ENCODE measurements at places on chromosomes 12 and 14.

- DNase-seq: no peak
Observed at GRCh38 chr14:102586420-102587104, 5.9 kb upstream of the RCOR1 start.

DNA sequence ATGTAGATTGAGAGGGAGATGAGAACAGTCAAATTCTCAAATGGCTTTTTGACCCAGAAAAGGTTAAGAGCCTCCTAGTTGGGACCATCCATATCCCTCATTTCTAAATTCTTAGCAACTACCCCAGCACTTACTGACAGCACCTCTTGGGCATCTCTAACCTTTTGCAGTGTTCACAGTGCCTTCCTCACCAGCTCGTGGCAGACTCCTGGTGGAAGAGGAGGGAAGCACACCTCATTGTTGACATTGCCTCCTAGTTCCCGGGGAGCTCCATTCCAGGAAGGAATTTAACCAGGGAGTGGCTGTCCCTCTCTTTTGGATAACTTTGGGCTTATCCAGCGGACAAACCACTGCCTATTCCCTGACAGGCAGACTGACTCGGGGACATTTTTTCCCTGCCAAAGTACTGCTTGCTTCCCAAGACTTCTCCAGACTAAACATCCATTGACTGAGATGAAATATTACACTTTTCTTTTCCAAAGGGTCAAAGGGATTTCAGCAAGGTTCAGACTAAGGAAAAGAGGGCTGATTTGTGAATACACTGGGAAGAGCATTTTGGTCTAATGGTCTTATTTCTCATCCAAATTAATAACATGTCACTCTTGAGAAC is 9.0 kb upstream of the OR6J1 start:
- DNase-seq: peak; percentile 48

GRCh38 chr14:34680806-34681479 is 33.5 kb downstream of the CFL2 start:
- DNase-seq: no peak

DNA sequence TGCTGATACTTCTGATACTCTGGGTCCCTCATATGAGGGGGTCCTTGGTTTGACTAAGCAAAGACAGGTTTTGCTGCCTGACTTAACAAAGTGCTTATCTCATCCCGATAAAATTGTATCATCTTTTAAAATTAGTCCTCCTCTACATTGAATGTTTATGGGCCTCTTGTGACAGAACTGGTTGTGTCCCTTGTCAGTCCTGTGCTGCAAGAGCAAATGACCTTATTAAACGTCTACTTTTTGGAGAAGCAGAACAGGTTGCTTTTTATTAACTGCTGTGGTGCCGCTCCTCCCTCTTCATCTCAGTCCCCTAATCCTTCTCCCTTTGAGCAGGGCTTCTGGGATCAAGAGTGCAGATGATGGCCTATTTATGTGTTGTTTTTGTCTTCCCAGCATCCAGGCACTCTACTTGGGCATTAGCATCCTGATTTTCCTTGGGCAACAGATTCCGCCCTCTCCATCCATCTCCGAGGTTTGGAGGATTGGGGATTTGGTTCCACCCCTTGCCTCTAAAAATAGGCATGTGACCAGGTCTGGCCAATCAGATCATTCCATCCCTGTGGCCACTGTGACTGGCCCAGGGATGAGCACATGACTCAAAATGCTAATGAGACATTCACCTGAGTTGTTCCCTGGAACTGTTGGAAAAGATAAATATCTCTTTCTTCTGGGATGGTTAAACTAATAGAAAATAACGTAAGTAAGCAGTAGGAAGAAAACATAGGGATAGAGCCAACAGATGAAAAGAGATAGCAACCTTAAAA is 2.9 kb upstream of the DENR start:
- no peak for DNase-seq

DNA sequence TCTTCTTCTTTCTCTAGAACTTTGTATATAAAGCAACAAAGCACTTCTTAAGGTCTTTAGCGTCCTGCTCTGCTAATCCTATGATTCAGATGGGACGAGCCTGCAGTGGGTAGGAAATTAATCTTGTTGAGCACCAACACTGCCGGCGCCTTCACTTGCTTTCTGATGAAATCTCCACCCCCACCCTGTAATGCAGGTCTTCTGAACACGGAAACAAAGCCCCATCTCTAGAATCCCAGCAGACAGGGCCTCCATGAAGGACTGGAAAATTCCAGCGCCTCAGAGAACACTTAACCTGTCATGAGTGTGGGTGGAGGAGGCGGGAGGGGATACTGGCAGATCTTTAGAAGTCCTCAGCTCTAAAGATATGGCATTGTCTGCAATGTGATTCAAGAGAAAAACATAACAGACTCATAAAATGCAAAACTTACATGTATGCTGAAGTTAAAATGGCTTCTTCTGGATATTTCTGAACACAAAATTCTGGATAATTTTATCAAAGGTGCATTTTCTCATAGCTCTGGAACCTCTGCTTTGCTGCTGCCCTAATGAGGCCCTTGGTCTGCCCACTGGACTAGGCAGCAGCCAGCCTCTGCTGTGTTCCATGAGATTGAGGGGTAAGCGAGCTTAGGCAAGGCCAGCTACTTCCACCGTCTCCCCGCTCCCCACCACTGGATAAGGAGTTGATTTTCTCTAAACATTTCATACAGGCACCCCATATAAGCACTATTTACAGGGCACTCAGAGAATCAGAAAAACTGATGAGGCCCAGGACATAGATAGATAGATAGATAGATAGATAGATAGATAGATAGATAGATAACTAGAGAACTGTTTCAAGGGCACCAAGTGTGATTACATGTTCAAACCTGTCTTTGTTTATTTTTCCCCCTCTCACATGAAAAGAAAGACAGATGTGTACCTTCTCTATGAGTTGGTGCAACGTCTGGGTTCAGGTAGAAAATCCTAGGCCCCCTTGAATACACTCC is 43.1 kb downstream of the ZFP36L1 start:
- DNase-seq: no peak

DNA sequence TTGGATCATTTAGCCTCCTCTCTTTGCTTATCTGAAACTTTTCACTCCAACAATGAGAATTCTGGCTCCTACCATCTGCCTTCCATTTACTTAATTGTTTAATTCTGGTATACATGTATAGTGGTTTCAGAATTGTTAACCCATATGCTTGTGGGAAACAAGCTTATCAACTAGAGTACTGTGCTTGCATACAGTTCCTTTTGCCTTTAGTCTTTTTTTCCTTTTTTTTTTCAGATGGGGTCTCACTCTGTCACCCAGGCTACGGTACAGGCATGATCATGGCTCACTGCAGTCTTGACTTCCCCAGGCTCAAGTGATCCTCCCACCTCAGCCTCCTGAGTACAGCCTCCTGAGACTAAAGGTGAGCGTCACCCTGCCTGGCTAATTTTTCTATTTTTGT is 153.8 kb upstream of the LHX5 start:
- no peak for DNase-seq

- DNase-seq: no peak
Observed at GRCh38 chr12:10853776-10854175, 4.5 kb upstream of the PRR4 start.

- no peak for DNase-seq
Observed at GRCh38 chr12:119447618-119448017, 113.1 kb downstream of the CCDC60 start.

- no peak for DNase-seq
Observed at GRCh38 chr14:89484051-89484844, 67.2 kb upstream of the FOXN3 start.

DNA sequence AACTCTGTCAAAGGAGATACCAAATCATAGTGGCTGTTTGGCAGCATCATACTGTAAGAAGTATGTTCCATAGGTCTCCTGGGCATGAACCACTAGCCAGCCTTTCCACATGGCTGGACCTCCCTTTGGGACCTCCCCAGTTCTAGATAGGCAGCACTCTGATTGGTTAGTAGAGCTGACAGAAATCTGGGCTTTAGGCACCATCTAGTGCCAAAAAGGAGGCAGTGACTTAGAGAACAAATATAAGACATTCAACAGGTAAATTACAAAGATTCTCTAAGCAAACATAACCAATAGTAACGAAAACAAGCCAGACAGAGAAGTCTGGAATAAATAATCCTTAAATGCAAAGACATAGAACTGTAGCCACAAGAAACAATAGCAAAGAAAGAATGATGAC is 148.0 kb upstream of the PDE3A start:
- DNase-seq: no peak

DNA sequence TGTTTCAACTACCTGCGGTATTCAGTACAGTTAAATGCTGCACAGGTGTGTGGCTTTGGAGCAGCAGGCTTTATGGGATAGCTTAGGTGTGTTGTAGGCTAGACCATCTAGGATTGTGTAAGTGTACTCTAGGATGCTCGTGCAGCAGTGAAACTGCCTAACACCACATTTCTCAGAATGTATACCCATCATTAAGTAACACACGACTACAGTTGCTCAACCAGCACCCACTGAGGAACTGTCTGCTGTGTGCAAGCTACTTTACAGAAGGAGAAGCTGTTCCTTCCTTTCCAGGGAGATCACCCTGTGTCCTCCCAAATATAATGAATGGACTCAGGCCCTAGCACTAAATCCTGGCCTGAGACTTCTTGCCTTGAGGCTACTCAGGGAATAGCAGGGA is 94.8 kb downstream of the SLC24A4 start:
- no peak for DNase-seq

DNA sequence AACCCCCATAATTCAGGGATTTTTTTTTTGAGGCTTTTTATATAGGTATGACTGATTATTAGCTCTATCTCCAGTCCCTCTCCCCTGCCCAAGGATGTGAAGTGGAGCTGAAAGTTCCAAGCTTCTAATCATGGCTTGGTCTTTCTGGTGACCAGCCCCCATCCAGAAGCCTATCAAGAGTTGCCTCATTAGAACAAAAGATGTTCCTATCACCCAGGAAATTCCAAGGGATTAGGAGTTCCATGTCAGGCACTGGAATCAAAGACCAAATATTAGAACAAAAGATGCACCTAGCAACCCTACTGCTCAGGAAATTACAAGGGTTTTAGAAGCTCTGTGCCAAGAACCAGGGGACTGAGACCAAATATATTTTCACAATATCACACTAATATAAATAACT is 29.9 kb downstream of the LRP6 start:
- DNase-seq: no peak

DNA sequence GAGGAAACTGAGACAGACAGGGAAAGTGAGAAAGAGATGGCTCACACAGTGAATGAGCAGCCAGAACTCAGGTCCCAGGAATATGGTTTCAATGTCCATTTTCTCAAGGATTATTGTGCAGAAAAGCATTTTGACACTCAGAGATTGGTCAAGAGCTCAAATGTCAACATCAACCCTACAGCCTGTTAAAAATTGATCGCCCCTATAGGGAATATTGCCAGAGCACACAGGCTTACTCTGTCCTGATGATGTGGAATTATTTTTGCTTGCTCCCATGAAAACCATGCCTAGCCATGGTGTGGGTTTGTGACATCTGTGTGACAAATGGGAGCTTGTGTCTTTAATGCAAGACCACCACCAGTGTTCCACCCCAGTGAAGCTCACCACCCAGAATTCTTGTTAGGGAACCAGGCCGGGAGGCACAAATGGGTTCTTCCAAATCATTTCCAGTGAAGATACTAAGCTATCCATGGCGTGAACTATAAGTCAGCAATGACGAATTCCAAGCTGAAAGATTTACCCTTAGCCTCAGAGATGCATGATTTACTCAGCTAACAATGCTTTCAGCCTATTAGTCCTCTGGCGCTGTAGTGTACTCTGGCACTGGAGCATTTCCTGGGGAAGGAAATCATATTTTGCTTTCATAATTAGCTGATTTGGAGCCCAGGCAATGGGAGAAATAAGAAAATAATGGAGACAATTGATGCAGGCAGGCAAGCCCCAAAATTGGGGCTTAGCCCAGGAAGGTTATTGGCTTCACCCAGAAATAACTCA is 1188.2 kb upstream of the TMEM132C start:
- DNase-seq: no peak

GRCh38 chr14:72916174-72916573 is 10.1 kb upstream of the DCAF4 start:
- no peak for DNase-seq

- DNase-seq: no peak
Observed at GRCh38 chr12:1346126-1346525, 248.3 kb downstream of the FBXL14 start.

GRCh38 chr14:68245146-68246073 is 425.8 kb downstream of the RAD51B start:
- no peak for DNase-seq

- peak; percentile 5 for DNase-seq
Observed at GRCh38 chr14:104601786-104602185, 2.8 kb downstream of the TMEM179 start.

DNA sequence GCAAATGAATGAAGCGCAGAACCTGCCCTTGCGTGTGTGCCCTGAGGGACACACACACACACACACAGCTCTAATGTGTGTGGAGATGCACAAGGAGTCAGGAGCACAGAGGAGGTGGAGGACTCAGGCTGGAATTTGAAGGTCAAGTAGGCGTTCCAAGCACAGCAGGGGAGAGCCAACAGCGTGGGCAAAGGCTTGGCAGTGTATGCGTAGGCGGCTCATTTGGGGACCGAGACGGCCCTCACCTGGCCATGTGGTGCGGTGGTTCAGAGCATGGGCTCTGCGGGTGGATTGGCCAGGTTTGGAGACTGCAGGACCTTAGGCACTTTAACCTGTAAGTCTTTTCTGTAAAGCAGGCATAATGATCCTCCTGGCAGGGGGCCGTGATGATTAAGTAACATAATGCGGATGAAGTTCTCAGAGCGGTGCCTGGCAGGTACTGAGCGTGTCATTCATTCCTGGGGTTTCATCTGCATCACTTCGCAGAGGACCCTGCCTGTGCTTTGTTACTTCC is 69.5 kb upstream of the SLC24A4 start:
- no peak for DNase-seq

- no peak for DNase-seq
Observed at GRCh38 chr12:128361400-128361995, 94.5 kb downstream of the TMEM132C start.

DNA sequence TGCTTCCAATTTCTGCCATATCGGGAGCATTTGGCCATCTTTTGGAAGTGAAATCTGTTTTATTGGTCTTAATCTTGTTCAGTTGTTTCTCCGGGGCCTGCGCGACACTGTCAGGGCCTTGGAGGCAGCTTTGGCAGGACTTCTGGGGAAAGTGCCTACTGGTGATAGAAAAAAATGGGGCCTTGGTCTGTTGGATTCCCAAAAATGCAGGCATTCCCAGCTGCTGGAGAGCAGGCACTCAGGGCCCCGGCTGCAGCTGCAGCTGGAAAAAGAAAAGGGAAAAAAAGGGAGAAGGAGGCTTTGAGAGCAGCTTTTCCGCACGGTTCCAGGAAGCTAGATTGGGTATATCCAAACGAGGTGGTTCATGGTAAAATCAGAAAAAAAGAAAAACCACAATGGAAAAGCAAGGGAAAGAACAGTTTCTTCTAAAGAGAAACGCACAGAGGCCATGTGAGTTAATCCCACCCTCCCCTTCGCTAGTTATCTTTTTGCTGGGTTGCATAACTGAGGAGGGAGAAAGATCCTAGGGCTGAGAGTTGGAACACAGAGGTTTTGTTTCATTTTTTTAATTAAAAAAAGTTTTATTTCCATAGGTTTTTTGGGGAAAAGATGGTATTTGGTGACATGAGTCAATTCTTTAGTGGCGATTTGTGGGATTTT is 134.7 kb upstream of the RFLNA start:
- DNase-seq: no peak
